Thyroid gland (tissue), 4 donors: ENCODE measurements at places on chromosomes 16 and 17. TPM values are rescaled to one million over a fixed set of nuclear protein-coding genes. Genes with fewer than 3 reads are reported as not detected.

GRCh38 chr17:27754549-27754948, 45.8 kb downstream of the NOS2 start:
- no peak for DNase-seq

GRCh38 chr17:45305530-45306087, 11.2 kb downstream of the MAP3K14 start:
- DNase-seq = no peak

DNA sequence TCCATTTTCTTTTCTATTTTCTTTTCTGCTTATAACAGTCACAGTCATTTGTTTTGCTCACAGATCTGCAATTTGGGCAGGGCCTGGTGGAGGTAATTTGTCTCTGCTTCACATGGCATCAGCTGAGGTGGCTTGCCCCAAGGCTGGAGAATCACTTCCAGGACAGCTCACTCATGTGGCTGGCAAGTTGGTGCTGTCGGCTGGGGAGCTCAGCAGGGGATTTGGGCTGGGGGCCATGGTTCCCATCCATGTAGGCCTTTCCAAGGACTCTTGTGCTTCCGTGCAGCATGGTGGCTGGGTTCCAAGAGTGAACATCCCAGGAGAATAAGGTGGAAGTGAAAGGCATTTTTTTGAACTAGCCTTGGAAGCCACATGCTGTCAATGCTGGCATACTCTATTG, 85.7 kb downstream of the MGAT5B start:
- DNase-seq = no peak

DNA sequence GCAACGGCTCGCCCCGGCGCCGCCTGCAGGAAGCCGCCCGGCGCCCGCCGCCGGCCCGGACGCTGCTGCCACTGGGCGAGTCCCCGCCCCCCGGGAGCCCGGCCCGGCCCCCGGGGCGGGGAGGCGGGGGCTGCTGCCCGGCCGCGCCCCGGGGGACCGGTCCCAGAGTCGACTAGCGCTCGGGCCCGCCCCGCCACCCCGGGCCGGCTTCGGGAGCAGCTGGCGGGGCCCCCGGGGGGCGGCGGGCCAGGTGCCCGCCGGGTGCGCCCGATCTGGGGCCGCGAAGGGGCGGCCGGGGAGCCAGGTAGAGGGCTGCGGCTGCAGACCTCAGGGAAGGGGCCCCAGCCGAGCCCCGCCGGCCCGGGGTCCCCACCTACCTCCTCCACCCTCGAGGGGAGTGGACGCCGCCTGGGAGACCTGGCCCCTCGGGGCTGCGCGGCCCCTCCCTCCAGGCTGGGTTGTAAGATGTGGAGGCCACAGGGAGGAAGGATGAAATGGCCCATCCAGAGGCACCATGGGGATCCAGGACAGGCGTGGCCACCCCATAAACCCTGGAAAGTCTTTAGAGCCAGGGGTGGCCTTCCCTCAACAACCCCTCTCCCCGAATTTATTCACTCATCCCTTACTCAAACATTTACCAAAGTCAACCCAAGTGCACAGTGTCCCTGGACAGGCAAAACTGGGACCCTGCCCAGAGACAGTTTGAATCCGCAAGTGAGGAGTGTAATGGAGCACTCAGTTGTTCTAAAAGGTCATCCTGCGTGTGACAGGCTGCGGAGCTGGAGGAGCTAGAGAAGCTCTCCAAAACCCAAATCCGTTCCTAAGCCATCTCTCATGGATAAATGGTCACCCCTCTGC, at the start of gene CDYL2:
CDYL2 (minus strand) TSS at position 73 of the 858 bp plus-strand sequence. CDS start 425 bp downstream, outside the sequence.
- DNase-seq = peak; percentile 36

DNA sequence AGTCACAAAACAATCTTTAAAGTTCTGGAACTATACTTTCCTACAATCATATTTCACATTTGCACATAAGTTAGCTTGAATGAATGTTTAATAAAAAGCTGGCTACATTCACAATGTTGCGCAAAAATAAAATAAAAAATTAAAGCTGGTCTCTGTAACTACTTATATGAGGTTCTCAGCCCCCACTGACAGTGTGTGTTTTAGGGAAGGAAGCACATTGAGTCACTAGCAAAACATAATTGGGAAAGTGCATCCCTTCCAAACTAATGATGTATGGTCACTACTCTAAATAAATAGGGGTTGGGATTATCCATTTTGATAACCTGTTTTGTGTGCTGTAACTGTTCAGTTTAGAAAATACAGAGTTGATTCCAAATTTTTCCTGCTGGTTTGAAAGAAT, 251.9 kb downstream of the IRX3 start:
- no peak for DNase-seq

HBA1 gene
- total RNA-seq = not detected

KIF19 gene
- total RNA-seq = 7.7 TPM

SHISA6 gene
- 0.22 TPM for total RNA-seq

SULT1A4 gene
- total RNA-seq = 3.9 TPM

TMC7 gene
- total RNA-seq = not detected

DCAF7 gene
- 41.4 TPM for total RNA-seq
